ENCODE measurements at places on chromosomes 13 and 19.

DNA sequence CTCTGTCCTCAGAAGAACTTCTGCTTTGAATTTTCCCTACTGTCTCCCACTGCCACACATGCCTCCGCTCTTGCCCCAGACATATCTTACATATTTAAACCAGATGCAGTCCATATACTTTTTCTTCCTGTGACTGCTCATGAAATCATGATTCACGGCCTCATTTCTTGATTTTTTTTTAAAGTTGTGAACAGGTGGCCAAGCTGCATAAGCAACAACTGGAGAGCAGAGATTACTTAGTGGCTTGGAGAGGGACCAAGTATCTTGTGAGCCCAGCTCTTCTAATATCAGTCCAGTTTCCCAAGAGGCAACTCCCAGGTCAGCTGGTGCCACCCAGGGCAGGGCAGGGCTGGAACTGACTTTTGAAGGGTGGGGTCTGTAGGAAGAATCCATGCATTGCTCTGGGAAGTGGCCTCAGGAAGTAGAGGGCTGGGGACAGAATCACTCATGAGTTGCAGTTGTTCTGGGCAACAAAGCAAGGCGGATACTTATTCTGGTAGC, 152.4 kb downstream of the LMO7 start:
- no peak for DNase-seq
- peaks cover 4% of the 10 kb centered on the region for H3K36me3 ChIP-seq
- no peaks in the 10 kb centered on the region for H3K4me1 ChIP-seq
- H3K27me3 ChIP-seq = no peaks in the 10 kb centered on the region
- H3K4me3 ChIP-seq = no peak overlapping the region

- H3K4me3 ChIP-seq = no peak overlapping the region
- no peak overlapping the region for H3K27ac ChIP-seq
- peaks cover 15% of the 10 kb centered on the region for H3K4me1 ChIP-seq
- peaks cover 5% of the 10 kb centered on the region for H3K27me3 ChIP-seq
- DNase-seq = no peak
Observed at GRCh38 chr13:67225252-67226159, 4.6 kb downstream of the PCDH9 start.

DNA sequence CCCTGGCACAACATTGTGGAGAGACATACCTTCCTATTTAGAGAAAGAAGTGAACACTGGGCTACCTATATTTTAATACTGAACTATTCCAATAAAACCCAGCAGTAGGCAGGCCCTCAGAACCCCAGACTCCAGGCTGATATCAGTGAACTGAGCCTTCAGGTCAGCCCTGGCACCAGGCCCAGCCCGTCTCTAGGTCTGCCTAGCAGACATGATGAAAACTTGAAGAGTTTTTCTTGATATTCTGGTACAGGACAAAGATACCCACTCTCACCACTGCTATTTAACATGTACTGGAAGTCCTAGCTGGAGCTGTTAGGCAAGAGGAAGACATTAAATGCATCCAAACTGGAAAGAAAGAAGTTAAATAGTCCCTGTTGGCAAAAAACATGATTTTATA, 396.6 kb upstream of the SPRY2 start:
- no peak for DNase-seq
- H3K4me1 ChIP-seq = no peaks in the 10 kb centered on the region
- no peak overlapping the region for H3K27ac ChIP-seq
- no peak overlapping the region for H3K4me3 ChIP-seq
- no peaks in the 10 kb centered on the region for H3K27me3 ChIP-seq

GRCh38 chr19:10915130-10916091, 13.0 kb downstream of the YIPF2 start:
- peaks cover 13% of the 10 kb centered on the region for H3K36me3 ChIP-seq
- no peaks in the 10 kb centered on the region for H3K27me3 ChIP-seq
- DNase-seq = no peak
- H3K27ac ChIP-seq = no peak overlapping the region

DNA sequence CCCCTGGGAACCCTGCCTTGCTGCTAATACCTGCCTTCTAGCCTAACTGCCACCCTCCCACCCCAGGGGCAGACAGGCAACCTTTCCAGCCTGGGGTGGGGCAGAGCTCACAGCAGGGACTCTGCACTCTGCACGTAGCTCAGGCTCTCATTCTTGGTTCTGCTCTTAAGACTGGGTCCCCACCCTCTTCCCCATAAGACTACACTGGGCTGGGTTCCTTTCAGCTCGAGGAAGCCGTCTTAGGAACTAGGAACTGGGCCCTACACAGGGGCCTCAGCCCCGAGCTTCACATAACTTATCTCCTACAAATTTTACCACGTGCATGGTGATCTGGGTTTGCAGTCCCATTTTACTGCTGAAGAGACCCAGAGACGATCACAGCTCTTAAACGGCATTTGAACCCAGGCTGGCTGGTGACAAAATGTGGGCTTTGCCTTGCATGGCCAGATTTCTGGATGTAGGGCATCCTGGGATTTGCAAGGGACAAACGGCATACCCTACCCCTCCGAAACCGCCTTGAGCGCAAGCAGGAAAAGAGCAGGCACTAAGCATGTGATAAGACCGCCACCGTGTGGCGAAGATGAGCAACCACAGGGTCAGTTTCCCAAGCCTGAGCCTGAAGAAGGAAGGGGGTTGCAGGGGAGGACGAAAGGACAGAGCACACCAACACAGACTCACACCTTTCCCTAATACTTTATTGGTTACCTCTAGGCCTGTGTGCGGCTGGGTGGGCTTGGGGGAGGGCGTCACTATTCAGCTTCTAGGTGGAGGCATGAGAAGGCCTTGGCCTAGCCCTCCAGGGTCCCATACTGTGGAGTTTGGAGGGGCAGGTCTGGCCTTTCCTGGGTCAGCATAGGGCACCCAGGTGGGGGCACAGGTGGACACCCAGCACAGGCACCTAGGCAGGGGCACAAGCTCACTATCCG, 5.1 kb downstream of the JUNB start:
- H3K4me1 ChIP-seq = peaks cover 32% of the 10 kb centered on the region
- H3K4me3 ChIP-seq = peak overlapping the region; percentile 68
- no peaks in the 10 kb centered on the region for H3K27me3 ChIP-seq

GRCh38 chr19:40831502-40832430, 18.5 kb downstream of the CYP2A6 start:
- peaks cover 9% of the 10 kb centered on the region for H3K36me3 ChIP-seq
- DNase-seq = no peak
- no peak overlapping the region for H3K4me3 ChIP-seq

DNA sequence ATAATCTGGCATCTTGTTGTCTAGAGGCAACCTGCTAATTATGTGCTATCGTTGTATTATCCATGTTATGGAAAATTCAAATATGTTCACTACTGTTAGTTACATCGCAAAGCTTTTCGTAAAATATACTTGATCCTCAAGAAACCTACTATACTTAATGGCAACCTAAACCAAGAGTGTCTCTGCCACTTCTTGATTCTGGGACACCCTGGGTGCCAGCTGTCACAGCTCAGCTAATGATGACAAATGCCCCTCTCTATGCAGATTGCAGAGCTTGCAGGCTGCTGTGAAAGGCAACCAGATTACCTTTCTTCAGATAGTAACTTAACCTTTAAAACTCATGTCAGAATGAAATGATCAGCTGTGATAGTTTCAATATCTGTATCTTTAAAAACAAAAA, 8.9 kb upstream of the MAB21L1 start:
- H3K4me3 ChIP-seq = no peak overlapping the region
- H3K4me1 ChIP-seq = no peaks in the 10 kb centered on the region
- H3K27ac ChIP-seq = no peak overlapping the region

GRCh38 chr13:36096461-36097416, 34.4 kb downstream of the DCLK1 start:
- no peaks in the 10 kb centered on the region for H3K36me3 ChIP-seq
- H3K27me3 ChIP-seq = peaks cover 2% of the 10 kb centered on the region
- H3K4me1 ChIP-seq = no peaks in the 10 kb centered on the region

- H3K27ac ChIP-seq = no peak overlapping the region
- no peaks in the 10 kb centered on the region for H3K36me3 ChIP-seq
- no peak overlapping the region for H3K4me3 ChIP-seq
- no peaks in the 10 kb centered on the region for H3K27me3 ChIP-seq
- H3K4me1 ChIP-seq = no peaks in the 10 kb centered on the region
Observed at GRCh38 chr13:92682832-92683517, 543.6 kb upstream of the GPC6 start.

- no peak overlapping the region for H3K27ac ChIP-seq
- H3K4me1 ChIP-seq = peaks cover 8% of the 10 kb centered on the region
- H3K36me3 ChIP-seq = no peaks in the 10 kb centered on the region
- DNase-seq = no peak
Observed at GRCh38 chr13:110813646-110814624, 100.4 kb downstream of the ING1 start.

GRCh38 chr19:852136-853013, at the start of gene ELANE:
TSS of gene ELANE (plus strand) at chr19:852303. CDS start at chr19:852329, 26 bp downstream.
- peaks cover 23% of the 10 kb centered on the region for H3K27me3 ChIP-seq
- H3K27ac ChIP-seq = no peak within 1 kb of the TSS
- DNase-seq = no peak
- H3K4me1 ChIP-seq = no peaks in the 10 kb centered on the region
- no peak within 1 kb of the TSS for H3K4me3 ChIP-seq
- H3K36me3 ChIP-seq = no peaks in the 10 kb centered on the region

GRCh38 chr13:114067381-114067885, 65.0 kb downstream of the RASA3 start:
- peak overlapping the region; percentile 67 for H3K4me3 ChIP-seq
- peaks cover 16% of the 10 kb centered on the region for H3K36me3 ChIP-seq
- H3K27ac ChIP-seq = peak overlapping the region; percentile 95
- H3K4me1 ChIP-seq = peaks cover 65% of the 10 kb centered on the region
- no peaks in the 10 kb centered on the region for H3K27me3 ChIP-seq
- DNase-seq = peak; percentile 48

DNA sequence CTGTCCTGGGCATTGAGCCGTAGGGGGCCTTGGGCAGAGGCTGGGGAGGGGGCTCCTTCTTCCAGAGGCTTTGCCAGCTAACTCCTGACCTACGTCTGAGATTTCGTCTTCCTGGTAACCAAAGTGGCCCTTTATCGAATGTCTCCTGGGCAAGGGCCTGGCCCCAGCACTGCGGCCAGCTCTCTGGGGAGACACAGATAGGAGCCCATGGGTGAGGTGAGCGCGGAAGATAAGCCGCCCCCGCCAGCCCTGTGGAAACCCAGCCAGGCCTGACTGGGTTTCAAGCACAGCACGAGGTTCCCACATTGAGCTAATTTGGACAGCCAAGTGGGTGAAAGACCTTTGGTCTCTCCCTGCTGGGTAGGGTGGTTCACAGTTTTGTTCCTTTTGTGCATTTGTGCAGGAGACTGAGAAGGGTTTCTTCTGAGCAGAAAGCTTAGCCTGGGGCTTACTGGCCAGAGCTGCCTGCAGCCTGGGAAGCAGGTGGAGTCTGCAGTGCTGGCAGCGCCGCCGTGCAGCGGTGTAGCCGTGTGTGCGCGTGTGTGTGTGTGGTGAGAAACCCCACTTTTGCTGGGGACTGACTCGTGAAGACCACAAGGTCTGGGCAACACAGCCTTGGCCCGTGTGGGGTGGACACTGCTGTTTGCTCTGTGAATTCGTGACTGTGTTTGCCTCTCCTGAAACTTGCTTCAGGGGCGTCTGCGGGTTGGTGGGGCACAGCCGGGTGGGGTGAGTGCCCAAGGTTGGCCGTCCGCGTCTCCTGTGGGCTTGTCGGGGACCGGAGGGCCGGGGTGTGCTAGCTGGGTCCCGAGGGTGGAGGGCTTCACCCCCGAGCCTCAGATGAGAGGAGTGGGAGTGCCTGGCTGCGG, 2.5 kb downstream of the BSG start:
- peaks cover 11% of the 10 kb centered on the region for H3K36me3 ChIP-seq
- peaks cover 40% of the 10 kb centered on the region for H3K4me1 ChIP-seq
- peak overlapping the region; percentile 39 for H3K27ac ChIP-seq
- H3K4me3 ChIP-seq = peak overlapping the region; percentile 94
- peaks cover 5% of the 10 kb centered on the region for H3K27me3 ChIP-seq

- no peaks in the 10 kb centered on the region for H3K36me3 ChIP-seq
- H3K4me1 ChIP-seq = no peaks in the 10 kb centered on the region
- no peaks in the 10 kb centered on the region for H3K27me3 ChIP-seq
- H3K27ac ChIP-seq = no peak overlapping the region
Observed at GRCh38 chr13:38421590-38422560, 72.2 kb downstream of the UFM1 start.

GRCh38 chr13:94427313-94427953, 52.0 kb downstream of the DCT start:
- no peaks in the 10 kb centered on the region for H3K27me3 ChIP-seq
- peaks cover 3% of the 10 kb centered on the region for H3K36me3 ChIP-seq
- H3K4me1 ChIP-seq = peaks cover 18% of the 10 kb centered on the region
- H3K27ac ChIP-seq = no peak overlapping the region
- no peak overlapping the region for H3K4me3 ChIP-seq

GRCh38 chr13:56906909-56907308, 233.8 kb upstream of the PRR20A start:
- DNase-seq = no peak
- no peaks in the 10 kb centered on the region for H3K27me3 ChIP-seq
- no peaks in the 10 kb centered on the region for H3K36me3 ChIP-seq
- H3K27ac ChIP-seq = no peak overlapping the region
- H3K4me1 ChIP-seq = no peaks in the 10 kb centered on the region
- H3K4me3 ChIP-seq = no peak overlapping the region

GRCh38 chr19:15780610-15781418, 6.6 kb upstream of the OR10H5 start:
- no peaks in the 10 kb centered on the region for H3K27me3 ChIP-seq
- H3K27ac ChIP-seq = no peak overlapping the region
- H3K36me3 ChIP-seq = no peaks in the 10 kb centered on the region
- no peaks in the 10 kb centered on the region for H3K4me1 ChIP-seq
- no peak for DNase-seq
- no peak overlapping the region for H3K4me3 ChIP-seq

- no peaks in the 10 kb centered on the region for H3K27me3 ChIP-seq
- no peak overlapping the region for H3K4me3 ChIP-seq
- peaks cover 23% of the 10 kb centered on the region for H3K4me1 ChIP-seq
- H3K27ac ChIP-seq = peak overlapping the region; percentile 33
Observed at GRCh38 chr13:40136896-40137295, 481.4 kb downstream of the COG6 start.

DNA sequence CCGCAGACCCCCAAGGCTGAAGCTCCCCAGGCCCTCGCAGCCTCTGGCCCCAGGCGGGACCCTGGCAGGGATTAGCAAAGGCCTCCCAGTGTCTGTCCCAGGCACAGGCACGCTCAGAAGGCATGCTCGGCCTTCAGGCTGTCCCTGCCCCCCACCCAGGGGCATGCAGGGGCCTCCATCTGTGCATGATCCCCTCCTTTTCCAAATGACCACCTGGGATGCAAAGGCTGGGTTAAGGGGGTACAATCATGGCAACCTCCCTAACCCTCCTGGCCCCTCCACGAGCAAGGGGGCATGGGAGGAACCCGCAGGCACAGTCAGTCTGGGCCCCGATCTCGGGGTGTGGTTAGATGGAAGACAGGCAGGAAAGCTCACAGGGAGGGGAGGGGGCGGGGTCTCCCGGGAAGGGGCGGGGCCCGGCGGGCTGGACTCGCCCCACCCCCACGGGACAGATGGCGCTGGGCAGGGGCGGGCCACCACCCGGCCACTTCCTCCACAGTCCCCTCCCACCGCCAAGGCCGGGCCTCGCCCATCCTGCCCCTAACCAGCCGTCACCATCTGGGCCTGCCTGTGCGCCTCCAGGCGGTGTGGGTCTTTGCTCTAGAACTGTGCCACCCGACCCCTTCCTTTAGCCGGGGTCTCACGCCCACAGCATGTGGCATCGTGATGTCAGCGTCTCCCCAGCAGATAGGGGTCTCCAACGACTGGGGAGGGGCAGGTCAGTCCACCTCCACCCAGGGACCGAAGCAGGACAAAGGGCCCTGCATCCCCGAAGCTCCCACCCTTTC, 7.0 kb upstream of the REXO1 start:
- peak; percentile 89 for DNase-seq
- peaks cover 5% of the 10 kb centered on the region for H3K36me3 ChIP-seq
- peak overlapping the region; percentile 78 for H3K4me3 ChIP-seq
- H3K27ac ChIP-seq = peak overlapping the region; percentile 80
- peaks cover 56% of the 10 kb centered on the region for H3K4me1 ChIP-seq
- no peaks in the 10 kb centered on the region for H3K27me3 ChIP-seq
